ENCODE measurements at places on chromosomes 5 and 9. TPM values are rescaled to one million over a fixed set of nuclear protein-coding genes. Genes with fewer than 3 reads are reported as not detected.

- DNase-seq: no peak
These were observed 42.0 kb downstream of the ACO1 start for GRCh38 chr9:32426278-32426939.

DNA sequence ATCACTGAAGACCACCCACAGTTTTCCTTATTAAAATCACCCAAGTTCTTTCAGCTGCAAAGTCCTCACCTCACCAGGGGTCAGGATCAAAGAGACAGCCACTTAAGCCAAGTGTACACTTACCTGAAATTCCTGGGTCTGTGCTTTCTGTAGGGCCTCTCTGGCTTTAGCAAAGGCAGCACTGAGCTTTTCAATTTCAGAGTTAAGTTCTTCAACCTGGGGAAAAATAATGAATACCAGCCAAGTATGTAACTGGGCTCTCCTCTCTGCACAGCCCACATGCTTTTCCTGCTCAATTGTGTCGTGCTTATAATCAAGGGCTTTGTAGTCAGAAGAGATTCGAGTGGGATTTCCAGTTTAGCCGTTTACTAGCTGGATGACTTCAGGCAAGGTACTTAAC, 55.1 kb downstream of the CDK5RAP2 start:
- DNase-seq: no peak

The MAMDC4 gene
- total RNA-seq: 1.3 TPM

The ESM1 gene
- 0.38 TPM for total RNA-seq

The IFNA7 gene
- not detected for total RNA-seq

The FGF1 gene
- 0.99 TPM for total RNA-seq

The EPB41L4B gene
- 0.71 TPM for total RNA-seq

The DMRT3 gene
- 0.05 TPM for total RNA-seq
